ENCODE measurements at places on chromosomes 5 and 9.

DNA sequence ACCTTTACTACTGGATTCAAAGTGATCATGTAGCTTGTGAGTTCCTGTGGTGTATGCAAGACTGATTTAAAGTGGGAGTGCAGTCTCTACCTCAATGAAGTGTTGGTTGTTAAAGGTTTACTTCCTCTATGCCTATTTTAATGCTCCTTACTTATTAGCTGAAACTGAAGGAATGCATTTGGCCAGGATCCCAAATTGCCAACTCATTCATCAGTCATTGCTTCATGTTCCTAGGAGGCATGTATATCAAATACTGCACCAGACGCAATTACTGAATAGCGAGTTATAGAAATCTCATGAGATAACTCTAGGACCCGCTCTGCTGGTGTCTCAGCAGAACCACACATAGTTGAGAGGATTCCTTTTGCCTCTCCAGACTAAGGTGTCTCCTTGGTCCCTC, 143.0 kb upstream of the RPS23 start:
- DNase-seq: no peak

- no peak for DNase-seq
Measured at GRCh38 chr5:139232147-139232724, 34.1 kb upstream of the SIL1 start.

GRCh38 chr9:19457693-19458009, 48.8 kb downstream of the ACER2 start:
- DNase-seq: no peak

DNA sequence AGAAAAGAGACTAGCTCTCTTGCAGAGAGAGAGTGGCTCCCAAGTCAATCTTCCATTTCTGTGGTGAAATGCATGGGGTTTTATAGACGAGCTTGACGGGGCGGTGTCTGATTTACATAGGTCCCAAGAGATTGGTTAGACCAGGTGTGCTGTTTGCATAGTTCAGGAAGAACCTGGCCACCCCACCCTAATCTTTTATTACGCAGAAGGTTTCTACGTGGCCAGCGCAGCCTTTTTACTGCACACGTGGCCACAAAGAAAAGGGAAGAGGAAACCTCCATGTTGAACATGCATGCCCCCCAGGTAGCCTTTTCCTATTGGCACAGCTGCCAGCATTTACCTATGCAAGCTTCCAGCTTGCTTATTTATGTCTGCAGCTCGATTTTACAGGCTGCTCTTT, 92.1 kb downstream of the CAVIN4 start:
- DNase-seq: no peak

GRCh38 chr9:22446950-22447617, 460 bp downstream of the DMRTA1 start:
- DNase-seq: peak; percentile 46

DNA sequence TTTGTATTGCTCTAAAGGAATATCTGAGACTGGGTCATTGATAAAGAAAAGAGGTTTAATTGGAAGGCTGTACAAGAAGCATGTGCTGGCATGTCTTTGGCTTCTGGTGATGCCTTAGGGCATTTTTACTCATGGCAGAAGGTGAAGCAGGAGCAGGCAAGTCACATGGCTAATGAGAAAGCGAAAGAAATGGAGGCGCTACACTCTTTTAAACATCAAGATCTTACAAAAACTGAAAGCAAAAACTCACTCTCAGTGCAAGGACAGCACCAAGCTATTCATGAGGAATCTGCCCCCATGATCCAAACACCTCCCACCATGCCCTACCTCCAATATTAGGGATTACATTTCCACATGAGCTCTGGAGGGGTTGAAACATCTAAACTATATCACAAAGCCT, 1458.8 kb upstream of the ACO1 start:
- DNase-seq: no peak

GRCh38 chr5:109612278-109612905, 77.3 kb upstream of the MAN2A1 start:
- DNase-seq: no peak

DNA sequence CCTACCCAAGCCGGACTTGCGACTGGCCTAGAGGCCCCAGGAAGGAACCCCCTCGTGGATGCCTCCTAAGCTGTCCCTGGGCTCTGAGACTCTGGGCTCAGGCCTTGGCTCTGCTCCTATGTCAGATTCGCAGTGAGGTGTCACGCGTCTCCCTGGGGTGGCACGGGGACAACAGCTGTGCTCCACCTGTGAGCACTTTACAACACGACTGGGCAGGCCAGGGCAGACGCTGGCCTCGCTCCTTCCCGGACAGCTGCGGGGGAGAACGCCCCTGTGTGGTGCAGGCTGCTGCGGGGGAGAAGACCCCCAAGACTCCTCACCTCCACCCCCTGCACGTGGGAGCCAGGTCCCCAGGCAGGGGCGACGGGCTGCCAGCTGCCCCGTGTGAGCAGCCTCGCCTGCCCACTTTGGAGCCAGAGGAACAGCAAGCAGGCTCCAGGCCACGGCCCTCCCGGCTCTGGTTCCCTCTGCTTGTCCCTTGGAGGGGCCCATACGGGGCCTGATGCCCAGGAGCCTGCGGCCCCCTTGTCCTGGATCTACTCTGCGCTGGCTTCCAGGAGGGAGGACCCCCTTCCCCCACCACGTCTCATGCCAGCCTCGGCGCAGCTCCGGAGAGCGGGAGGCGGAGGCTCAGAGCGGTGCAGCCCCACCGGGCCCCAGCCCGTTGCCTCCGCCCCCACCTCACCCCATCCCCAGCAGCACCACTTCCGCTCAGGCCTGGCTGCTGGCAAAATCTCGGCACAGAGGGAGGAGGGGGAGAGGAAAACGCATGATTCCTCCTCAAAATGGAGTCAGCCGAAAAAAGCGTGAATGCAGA, 36.0 kb downstream of the SARDH start:
- DNase-seq: peak; percentile 60

DNA sequence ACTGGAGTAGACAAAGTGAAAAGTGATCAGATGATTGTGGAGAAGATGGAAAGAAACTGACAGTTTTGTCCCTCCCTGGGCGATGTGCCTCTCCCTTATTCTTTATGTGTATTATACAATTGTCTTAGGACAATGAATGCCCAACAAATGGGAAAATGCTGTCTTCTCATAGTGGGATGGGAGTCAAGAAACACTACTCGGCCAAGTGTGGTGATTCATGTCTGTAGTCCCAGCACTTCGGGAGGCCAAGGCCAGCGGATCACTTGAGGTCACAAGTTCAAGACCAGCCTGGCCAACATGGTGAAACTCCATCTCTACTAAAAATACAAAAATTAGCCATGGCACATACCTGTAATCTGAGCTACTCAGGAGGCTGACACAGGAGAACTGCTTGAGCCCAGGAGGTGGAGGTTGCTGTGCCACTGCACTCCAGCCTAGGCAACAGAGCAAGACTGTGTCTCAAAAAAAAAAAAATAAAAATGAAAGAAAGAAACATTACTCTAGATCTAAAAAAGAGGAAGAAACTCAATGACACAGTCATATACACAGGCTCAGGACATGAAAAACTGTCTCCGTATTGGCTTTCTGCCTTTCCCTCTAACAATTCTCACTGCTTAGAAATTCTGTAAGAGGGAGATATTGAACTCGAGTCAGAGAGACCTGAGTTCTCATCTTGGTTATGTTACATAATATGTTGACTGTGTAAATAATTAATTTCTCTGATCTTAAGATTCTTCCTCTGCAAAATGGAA, 67.9 kb upstream of the TARS1 start:
- DNase-seq: no peak

GRCh38 chr5:73921741-73922140, 295.7 kb downstream of the ARHGEF28 start:
- DNase-seq: no peak

DNA sequence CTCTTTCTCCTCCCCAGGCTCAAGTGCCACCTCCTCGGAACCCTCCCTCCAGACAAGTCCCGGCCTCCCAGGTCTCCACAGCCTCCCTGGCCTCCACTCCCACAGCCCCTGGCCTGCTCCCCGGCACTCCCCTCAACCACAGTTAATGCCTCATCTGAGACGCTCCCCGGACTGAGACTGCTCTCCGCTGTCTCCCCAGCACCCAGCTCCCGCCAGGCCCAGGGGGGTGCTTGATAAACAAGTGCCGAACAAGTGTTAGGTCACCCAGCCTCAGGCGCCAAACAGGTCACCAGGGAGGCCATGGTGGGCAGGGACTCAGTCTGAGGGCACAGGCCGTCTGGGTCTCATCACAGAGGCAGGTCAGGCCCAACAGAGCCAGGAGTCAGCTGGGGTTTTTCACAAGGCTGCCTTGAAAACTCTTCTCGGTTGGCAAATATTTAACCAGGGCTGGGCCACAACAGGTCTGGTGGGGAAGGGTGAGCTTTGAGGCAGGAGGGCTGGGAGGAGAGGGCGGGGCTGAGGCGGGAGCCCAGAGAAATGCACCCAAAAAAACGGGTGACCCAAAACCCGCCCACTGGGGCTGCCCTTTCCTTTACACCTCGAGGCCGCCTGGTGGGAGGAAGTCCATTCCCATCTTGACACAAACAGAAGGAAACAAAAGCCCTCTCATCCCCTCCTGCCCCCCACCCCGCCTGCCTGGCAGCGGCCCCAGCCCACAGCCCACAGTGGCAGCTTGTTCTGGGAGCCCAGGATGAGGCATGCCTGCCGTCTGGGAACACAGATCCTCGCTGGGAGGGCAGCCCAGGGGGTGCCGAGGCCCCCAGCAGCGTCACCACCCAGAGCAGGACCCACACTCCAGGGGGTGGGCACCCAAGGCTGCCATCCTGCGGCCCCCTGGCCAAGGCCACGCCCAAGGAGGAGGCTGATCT, 66.6 kb upstream of the STXBP1 start:
- no peak for DNase-seq

DNA sequence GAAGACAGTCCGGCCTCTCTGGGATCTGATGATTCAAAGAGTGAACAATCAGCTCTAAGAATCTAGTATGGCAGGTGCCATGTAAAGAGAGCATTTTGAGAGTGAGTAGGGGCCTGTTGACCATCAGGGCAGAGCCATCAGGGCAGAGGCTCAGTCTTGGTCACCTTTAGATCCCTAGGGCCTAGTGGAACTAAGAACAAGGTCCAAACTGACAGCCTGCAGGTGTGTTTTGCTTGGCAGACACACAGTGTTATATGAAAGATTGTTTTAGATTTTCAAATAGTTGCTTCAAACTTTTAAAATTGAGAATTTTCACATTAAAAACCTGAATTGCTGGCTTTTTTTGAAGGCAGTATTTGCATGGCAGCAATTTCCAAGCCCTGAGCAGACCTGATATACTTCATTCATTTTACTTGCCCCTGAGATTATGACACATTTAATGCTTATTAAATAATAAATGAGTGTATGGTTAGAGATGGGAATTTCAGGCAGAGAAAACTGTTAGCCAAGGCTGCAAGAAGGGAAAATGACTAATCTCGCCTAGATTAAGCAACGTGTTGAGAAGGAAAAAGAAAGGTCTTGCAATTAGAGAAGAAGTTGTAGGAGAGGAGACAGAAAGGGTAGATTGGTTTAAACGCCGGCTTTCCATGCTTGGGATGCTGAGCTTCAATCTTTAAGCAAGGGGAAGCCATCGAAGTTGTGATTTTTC, 279.6 kb downstream of the ARRDC3 start:
- no peak for DNase-seq

- no peak for DNase-seq
Measured at GRCh38 chr9:128216781-128217553, 13.8 kb downstream of the DNM1 start.

GRCh38 chr9:106039151-106039935, 345.0 kb downstream of the TMEM38B start:
- no peak for DNase-seq

- no peak for DNase-seq
Measured at GRCh38 chr5:135030123-135030955, 3.7 kb downstream of the PITX1 start.

GRCh38 chr9:109437286-109437685, 60.8 kb downstream of the PTPN3 start:
- no peak for DNase-seq

DNA sequence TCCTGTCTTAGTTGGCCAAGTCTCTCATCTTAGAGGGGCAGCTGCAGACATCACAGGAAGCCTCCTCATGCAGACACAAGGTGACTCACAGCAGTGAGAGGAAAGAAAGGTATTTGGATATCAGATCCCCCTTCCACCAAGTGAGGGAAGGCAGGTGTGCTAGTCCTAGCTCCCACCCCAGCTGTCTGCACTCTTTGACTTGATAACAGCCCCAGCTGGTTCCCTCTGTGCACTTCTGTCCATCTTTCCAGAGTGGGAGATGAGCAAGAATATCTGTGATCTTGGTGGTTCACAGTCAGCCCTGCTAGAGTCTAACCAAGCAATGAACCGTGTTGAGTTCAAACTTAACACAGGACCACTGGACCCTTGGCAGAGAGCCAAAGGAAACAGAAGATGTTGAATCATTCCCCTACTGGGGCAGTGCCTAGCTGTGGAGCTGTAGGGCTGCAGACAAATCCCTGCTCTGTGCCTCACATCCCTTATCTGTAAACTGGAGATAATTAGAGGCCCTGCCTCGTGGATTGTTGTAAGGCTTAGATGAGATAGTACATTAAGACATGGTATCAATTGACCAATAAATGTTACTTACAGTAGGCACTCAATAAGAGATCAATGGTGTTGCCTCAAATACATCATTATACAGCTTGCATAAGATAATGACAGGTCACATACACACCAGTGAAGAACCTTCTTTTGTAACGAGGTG, 39.1 kb downstream of the SH3RF2 start:
- no peak for DNase-seq

DNA sequence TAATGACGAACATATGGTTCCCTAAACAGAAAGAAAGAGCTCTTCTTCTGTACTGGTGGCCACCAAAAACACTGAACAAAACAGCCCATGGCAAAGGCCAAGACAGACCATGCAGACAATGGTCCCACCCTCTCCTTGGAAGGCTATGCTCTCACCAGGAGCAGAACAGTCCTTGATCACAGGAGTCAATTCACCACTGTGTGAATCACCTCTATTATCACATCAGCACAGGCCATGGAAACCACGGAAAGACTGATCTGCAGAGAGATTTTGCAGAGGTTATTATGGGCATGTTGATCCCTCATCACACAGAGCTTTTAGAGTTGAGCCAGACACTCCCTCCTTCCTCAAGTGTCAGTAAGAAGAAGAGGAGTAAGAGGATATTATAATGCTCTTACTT, 134.0 kb upstream of the RASEF start:
- no peak for DNase-seq

DNA sequence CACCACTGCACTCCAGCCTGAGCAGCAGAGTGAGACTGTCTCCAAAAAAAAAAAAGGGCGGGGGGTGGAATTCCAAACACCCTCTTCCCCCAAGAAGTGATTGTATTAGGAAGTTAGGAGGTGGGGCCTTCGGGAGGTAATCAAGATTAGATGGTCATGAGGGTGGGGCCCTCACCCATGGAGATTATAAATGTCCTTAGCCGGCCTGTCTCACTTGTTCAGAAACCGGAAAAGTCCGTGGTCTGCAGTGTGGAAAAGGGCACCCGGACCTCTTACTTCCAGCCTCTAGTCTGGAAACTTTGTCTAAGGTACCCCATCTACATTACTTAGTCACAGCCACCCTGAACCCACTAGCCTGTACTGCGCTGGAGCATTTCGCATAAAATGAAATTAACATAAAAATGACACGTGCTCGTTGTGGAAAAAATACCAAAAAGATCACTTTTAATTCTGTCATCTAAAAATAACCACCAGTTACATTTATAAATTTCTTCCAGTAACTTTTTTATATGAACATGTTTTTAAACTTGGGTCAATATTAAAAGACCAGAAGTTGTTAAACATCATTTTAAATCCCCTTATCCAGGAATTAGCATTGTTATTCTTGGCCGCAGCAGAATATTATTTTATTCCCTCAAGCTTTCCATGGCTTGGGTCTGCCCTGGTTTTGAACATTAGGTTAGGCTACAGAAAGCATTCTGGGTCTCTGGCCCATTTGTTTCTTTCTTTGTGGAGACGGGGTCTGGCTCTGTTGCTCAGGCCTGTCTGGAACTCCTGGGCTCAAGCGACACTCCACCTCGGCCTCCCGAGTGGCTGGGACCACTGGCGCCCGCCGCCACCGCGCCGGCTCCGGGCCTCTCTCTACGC, 1.2 kb upstream of the CKS2 start:
- DNase-seq: peak; percentile 10
